ENCODE measurements at places on chromosomes 12 and 14. TPM values are rescaled to one million over a fixed set of nuclear protein-coding genes. Genes with fewer than 3 reads are reported as not detected.

FNTB gene
- total RNA-seq = 14.3 TPM

DNA sequence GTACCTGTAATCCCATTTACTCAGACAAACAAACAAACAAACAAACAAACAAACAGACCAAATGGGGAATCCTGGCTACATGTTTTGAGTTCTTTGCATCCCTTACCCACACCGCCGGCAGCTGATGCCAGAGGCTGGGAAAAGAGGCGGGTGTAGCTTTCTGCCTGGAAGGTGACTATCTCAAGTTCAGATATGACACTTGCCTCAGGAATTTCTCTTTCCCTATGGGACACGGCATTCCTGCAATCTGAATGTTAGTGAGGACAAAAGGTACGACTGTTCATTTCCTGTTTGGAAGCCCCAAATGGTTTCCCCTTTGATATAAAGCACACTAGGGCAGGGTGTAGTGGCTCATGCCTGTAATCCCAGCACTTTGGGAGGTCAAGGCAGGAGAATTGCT, 2.9 kb downstream of the MYL2 start:
- DNase-seq = no peak

GRCh38 chr12:84056-84455, 17.5 kb downstream of the IQSEC3 start:
- DNase-seq = no peak

SYNE3 gene
- total RNA-seq = 39.7 TPM

TMEM63C gene
- 0.68 TPM for total RNA-seq

- DNase-seq = no peak
Observed at GRCh38 chr12:122020795-122021192, 890 bp upstream of the BCL7A start.

PTPRB gene
- not detected for total RNA-seq

DNA sequence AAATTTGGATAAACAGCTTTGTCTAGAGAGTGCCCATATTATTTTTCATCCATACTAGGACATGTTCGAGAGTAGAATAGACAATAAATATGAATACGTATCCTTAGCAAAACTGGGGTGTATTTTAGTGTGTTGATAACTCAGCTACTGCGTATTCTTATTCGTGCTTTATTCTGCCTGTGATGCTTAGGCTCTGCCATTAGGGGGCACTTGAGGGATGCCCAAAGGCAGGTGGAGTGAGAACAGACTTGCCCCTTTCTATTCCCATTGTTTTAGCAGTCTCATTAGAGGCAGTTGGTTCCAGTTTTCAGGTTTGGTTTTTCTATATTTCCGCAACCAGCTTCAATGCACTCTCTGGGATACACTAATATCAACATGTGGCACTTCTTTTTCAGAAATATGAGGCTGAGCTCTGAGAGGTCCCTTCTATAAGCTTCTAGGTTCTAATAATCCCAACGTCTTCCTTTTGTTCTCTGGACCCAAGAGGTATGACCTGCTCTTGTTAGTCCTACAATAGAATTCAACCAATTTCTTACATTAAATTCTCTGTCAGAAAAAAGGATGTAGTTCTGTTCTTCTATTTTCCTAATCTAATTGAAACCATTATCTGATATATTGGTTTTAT, 985.7 kb upstream of the FBXO33 start:
- DNase-seq = no peak

GRCh38 chr14:79375356-79375755, 835.9 kb downstream of the DIO2 start:
- no peak for DNase-seq

DNA sequence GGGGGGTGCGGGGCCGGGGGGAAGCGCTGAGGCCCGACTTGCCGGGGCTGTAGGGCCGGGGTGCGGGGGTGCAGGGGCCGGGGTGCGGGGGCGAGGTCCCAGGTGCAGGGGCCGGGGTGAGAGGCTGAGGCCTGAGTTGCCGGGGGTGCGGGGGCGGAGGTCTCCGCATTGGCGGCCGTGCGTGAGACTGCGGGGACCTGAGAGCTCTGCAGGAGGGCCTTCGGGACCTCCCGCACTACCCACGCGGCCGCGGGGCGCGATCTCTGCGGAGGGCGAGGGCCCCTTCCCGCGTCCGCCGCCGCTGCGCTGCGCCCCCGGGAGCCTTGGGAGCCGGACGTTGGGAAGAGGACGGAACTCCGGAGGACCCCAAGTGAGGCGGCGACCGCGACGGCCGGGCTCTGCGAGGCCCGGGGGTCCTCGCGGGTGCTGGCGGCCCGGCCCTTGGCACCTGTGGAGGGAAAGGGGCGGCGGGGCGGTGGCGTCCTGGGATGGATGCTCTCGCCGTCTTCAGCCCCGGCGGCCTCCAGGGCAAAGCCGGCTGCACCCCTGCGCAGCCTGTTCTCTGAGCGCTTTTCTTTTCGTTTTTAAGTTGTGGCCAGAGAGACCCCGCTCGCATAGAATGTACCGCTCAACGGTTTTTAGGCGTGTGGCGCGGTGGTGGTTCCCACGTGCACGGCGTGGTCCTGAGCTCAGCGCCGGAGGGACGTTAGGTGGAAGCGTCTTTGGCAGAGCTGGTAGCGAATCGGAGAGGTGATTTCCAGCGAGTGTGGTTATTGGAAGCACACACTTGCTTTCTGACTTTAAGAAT, 1.3 kb downstream of the PIWIL1 start:
- DNase-seq = no peak

TAS2R10 gene
- total RNA-seq = 0.28 TPM

- no peak for DNase-seq
Observed at GRCh38 chr14:102103062-102103695, 16.3 kb upstream of the HSP90AA1 start.

- no peak for DNase-seq
Observed at GRCh38 chr14:94412671-94413638, 24.6 kb upstream of the SERPINA1 start.
